Activated CD4-positive, alpha-beta T cell treated with anti-CD3 and anti-CD28 coated beads for 1 hour (primary cell): ENCODE measurements at places on chromosomes 12 and 14.

DNA sequence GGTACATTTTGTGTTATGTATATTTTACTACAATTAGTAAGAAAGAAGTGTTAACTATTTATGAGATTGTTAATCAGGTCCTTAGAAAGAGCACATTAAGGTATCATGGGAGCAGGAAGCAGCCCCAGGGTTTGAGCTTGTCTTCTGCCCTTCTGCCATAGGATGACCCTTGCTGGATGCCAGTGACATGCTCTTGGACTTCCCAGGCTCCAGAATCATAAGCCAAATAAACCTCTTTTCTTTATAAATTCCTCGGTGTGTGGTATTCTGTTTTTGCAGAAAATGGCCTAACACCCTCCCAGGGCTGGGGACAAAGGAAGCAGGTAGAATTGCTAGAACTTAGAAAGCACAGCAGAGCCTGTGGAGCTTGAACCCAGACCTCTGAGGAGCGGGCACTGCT lies 164.7 kb downstream of the VRK1 start:
- DNase-seq = no peak

- DNase-seq = no peak
Observed at GRCh38 chr14:71733210-71733883, 198.9 kb upstream of the RGS6 start.

- DNase-seq = no peak
Observed at GRCh38 chr12:52250048-52250990, 17.3 kb downstream of the KRT7 start.

DNA sequence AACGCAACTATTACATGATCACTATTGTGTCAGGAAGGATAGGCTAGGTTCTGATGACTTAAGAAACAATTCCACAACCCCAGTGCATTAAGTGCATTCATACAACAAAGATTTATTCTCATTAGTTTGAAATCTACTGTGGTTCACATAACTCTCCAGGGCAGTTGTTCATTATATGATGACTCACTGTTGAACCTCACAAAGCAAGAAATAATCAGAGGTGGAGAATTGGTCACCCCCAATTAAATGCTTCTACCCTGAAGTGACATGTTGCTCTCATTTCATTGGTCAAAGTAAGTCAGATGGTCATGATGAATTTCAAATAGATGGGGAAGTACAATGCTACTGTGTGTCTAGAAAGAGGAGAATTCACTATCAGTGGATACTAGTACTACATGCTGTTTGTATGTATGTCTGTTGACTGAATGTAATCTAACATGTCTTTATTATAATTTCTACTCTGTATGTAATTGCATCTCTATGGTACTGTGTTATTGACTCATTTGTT lies 6.1 kb upstream of the HELB start:
- no peak for DNase-seq

DNA sequence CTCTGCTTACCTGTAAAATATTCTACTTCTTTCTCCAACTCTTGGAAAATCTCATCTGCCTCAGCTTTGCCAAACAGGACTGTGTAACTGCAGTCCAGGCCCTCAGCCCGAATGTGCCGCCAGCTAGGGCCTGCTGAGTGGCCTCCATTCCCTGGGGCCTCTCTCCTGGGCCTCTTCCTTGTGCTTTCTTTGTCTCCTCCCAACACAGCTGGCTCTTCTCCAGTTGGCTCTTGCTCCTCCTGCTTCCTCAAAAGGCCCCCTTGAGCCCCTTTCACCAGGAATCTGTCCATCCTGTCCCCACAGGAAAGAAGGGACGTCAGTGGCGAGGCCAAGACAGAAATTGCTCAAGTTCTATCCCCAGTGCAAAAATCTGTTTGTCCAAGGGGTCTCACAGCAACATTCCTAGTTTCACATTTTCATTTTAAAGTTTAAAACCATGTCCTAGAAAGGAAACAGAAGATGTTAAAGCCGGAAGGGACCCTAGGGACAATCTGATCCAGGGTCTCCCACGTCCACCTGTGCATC lies 713 bp downstream of the ALKBH2 start:
- DNase-seq = no peak

DNA sequence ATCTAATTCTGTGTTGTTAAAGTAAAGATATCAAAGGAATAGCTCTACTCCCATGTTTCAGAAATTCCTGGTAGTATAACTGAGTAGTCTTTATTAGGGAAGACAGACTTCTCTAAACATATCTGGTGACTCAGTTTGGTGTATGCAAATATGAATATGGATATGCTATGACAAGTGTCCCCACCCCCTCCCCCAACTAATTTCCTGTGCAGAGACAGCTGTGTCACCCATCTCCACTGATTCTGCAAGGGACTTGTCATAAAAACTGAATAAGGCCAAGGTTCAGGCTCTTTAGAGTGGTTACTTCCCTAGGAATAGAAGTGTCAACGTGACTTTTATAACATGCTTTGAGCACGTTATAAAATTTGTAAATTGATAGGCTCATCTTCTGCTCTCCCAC lies 429.1 kb downstream of the DAD1 start:
- DNase-seq = no peak

DNA sequence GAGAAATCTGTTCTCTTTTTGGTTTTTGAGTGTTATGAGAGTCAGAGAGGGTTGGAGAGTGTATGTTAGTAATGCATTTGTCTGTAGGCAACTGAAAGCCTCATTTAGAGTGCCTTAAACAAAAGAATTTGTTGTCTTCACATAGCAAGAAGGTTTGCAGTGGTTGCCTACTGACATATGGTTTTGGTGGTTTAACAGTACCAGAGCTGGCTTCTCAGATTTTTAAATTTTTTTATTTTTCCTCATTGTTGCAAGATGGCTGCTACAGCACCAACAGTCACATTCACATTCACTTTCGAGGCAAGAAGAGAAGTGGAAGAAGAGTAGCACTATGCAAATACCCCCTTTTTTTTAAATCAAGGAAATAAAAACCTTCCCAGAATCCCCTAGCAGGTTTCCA lies 106.5 kb downstream of the ADCK1 start:
- DNase-seq = no peak

- no peak for DNase-seq
Observed at GRCh38 chr12:62319058-62319457, 58.9 kb downstream of the USP15 start.

DNA sequence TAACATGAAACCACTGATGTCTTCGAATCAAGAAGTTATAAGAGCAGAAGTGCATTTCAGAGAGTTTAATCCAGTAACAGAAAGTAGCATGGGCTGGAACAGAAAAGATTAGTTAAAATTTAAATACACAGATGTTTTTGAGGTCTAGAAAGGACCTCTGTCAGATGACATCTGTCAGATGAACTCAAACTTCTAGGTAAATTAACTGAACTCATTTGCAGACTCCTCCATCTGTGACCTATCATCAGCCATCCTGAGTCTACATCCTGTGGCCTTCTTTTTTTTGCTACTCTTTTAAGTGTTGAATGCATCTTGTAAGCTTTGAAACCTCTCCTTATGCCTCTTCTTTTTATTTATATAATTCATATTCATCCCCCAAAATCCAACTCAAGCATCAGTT lies 53.3 kb downstream of the C2CD5 start:
- DNase-seq = no peak

- no peak for DNase-seq
Observed at GRCh38 chr14:91729756-91730155, 2.1 kb downstream of the CATSPERB start.

GRCh38 chr14:93543766-93544165 lies 113.0 kb downstream of the UNC79 start:
- DNase-seq = no peak

GRCh38 chr14:39265806-39266524 lies 32.2 kb downstream of the MIA2 start:
- DNase-seq = no peak

DNA sequence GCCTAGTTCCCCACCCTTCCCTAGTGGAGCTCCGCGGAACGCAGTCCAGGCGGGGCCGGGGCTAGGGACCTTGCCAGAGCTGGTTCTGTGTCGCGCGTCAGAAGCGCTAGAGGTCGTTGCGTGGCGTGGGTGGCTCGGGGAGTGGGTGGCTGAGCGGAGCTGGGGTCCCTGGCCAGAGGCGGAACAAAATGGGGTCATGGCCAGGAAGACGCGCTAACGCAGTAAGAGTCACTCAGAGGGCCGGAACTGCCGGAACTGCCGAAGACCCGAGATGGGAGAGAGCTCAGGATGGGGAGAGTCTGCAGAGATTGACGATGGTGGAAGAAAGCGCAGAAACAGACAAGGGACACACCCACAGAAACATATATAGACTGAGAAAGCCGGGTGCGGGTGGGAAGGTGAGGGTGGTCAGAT lies 4.8 kb downstream of the DGKA start:
- DNase-seq = no peak

- no peak for DNase-seq
Observed at GRCh38 chr14:104642540-104642868, 37.9 kb upstream of the TMEM179 start.

- no peak for DNase-seq
Observed at GRCh38 chr14:95510804-95511203, 5.6 kb downstream of the SYNE3 start.

DNA sequence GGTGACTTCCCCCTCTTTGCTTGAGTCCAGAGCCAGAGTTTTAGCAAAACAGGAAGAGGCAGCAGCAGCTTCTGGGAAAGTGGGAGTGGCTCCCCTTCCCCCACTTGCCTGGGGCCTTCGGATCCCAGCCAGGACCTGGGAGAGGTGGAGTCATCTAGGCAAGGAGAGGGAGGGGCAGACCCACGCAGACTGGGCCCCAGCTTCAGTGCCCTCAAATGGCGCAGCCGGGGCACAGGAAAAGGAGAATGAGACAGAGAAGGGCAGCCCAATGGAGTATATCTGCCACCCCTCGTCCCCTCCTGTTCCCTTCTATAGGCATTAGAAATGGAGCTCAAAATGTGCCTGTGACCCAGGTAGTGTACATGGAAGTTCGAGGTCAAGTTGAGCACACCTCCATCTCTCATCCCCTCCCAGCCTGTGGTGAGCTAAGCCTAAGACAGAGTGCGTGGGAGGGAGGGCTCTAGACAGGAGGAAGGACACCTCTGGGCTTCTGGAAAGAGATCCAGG lies 9.3 kb upstream of the HDAC7 start:
- no peak for DNase-seq

- no peak for DNase-seq
Observed at GRCh38 chr12:105189293-105189692, 46.7 kb downstream of the APPL2 start.

DNA sequence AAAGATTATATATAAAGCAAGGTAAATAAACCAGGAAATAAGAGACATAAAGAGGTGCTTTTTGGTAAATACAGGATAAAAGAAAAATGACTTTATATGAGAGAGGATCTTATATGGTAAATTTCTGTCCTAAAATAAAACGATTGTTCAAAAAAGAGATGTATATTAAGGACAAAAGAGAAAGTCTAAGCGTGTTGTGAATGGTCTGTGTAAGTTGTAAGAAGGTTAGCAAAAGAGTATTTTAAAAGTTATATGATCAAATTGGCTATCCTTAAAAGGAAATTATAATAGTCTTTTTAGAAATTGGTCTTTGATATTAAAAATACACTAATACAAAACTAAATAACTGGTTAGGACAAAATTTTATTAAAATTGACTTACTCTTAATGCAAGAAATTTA lies 14.1 kb upstream of the ACSM4 start:
- no peak for DNase-seq

- no peak for DNase-seq
Observed at GRCh38 chr14:35385042-35385839, 19.3 kb downstream of the NFKBIA start.
